T1000 (cell line): ENCODE measurements at places on chromosomes 16 and 17.

GRCh38 chr16:89837014-89837546, 8.8 kb downstream of the SPIRE2 start:
- no peak for DNase-seq

DNA sequence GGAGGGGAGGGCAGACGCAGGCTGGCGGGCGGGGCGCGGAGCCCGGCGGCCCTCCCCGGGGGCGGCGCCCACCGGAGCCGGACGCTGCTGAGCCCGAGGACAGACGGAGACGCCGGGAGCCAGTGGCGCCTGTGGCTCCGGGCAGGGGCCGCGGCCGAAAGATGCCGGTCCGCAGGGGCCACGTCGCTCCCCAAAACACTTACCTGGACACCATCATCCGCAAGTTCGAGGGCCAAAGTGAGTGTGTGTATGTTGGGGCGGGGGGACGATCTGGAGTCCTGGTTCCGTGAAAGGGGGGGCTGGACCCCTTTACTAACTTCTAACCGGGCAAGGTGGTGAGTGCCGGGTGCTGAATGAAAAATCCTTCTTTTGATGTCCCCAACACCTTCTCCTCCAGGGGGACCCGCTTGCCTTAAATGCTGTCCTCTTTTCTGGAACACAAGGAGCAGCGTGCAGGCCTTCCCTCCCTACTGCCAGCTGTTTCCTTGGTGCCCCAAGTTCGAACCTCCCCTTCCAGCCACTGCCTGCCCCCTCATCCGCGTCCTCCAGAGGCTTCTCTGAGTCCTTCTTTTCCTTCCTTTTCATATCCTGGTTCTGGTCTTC, at the start of gene KCNH6:
Gene KCNH6, plus strand, starts transcription at position 106 of the 603 bp plus-strand sequence. Its CDS starts 56 bp downstream, at position 162.
- DNase-seq = no peak

DNA sequence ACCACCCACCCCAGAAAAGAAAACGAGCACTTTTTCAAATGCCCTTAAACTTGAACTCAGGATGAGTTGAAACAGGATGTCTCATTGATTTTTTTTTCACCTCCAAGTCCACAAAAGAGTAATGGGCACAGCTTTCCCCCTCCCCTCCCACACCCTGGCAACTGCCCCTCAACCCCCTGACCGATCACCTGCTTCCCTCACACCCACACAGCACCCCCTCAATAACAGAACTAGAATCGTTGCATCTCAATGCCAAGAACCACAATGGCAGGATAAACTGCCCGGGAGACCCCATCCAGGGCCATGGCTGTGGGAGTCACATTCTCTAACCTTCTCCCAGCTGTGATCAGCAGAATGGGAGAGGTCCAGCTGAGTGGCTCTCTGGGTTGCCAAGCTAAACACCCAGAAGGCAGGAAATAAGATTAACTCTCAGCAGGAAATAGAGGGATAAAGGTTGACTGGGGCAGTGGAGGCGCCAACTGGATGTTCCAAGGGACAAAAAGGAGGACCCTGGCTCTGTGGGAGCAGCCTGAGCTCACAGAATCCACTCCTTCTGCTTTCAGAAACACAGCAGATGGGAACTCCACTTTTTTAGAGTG, 128.0 kb upstream of the SDK2 start:
- DNase-seq = no peak

GRCh38 chr17:43309505-43310332, 75.9 kb upstream of the RNU2-1 start:
- no peak for DNase-seq

DNA sequence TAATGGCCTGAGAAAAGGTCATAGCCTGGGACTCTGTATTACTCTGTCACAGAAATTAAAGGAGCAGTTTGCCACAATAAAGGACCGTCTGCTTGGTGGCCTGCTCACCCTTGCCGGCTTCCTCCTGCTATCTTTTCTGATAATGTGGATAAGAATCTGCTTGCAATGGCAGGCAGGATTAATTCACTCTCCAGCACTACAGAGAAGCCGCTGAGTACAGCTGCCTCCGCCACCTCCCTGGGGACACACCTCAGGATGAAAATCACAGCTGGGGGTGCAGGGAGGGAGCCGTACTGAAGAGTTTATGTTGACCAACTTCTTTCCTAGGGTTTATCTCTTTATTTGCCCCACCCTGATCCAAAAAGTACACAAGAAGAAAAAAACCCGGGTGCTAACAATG, 245.9 kb upstream of the RPL38 start:
- no peak for DNase-seq

GRCh38 chr17:43640491-43641252, 21.1 kb downstream of the MEOX1 start:
- DNase-seq = no peak

DNA sequence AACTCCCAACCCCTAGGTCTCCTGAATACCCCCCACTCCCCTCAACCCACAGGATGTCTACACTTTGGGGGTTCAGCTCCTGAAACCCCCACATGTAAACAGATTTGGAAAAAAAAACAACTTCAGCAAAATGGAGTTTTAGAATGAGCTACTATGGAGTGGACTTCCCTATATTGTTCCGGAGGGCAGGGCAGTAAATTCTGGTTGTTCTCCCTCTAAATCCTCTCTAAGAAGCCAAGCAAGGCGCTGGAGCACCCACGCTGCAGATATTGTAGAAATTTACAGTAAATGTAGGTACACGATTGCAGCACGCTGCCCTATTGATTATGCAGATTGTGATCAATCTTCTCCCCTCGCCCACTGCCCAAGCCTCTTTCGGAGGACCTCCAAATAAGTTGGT, 8.5 kb upstream of the ZFHX3 start:
- DNase-seq = no peak

DNA sequence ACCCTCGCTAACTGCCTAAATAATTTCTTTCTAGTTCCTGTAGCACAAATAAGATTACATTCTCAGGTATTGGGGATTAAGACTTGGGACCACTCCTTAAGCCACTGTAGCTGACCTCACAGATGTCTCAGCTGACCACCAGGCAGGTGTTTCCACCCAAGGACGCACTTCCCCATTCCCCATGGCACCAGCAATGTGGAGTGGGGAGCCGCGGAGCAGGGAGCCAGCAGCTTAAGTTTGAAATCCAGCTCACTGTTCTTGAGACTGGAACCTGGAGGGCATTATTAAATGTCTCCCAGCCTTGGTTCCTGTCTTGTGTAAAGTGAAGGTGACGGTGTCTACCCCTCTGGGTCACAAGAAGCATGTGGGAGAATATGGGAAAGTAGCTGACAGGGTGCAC, 249.4 kb upstream of the CACNG5 start:
- no peak for DNase-seq

GRCh38 chr16:12206098-12206748, 229.7 kb downstream of the SNX29 start:
- DNase-seq = no peak

- DNase-seq = no peak
Measured at GRCh38 chr16:31086629-31086906, 2.2 kb downstream of the PRSS53 start.

DNA sequence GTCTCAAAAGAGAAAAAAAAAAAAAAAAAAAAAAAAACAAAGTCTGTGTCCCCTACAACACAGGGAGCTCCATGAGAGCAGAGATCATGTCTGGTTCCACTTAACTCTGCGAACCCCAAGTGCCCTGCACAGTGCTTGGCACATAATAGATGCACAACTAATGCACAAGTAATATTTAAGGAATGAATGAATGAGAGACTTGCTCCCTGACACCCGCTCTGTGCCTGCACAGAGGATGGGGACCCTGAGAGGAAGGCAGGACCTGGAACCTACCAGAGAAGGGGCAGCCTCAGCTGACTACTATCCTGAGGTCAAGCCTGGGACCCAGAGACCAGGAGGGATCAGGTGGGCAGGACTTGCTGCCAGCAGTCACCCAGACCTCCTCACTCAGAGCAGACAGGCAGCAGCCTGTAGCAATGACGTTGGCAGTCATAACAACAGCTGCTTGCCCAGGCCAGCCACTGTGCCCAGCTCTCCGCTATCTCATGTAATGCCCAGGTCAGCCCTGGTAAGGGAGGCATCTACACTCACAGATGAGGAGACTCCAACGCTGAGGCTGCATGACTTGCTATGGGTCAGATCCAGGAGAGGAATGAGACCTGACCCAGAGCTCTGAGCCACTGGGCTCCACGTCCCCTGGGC, 2.9 kb downstream of the MYO15A start:
- no peak for DNase-seq

DNA sequence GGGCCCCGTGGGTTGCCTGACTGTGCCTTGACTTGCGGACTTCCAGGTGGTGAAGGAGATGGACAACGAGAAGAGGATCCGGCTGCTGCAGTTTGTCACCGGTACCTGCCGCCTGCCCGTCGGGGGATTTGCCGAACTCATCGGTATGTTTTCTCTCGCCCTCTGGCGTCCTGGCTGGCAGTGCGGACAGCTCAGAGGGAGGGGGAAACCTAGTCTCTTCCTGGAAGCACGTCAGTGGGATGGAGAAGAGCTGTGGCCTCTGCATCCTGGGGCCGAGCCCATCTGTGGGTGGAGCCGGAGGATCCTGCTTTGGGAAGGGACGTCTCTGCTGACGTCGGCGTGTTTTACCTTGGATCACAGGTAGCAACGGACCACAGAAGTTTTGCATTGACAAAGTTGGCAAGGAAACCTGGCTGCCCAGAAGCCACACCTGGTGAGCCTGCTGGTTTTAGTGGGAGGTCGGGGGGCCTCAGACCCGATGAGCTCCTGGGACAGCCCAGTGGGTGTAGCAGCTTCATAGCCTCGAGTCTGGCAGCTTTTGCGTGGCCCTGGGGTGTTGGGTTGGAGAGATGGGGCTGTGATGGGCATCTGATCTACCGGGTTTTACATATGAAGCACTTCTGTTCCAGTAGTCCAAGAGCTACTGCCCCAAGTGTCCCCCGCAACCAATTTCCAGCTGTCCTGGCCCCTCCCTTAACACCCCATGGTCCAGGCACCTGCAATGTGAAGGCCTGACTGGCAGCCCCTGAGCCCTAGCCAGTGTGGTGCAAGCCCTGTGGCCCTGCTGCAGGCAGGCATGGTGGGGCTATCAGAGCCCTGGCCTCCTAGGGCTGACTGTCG, 11.9 kb upstream of the CLEC18A start:
- DNase-seq = no peak

GRCh38 chr17:81720267-81721071, 8.4 kb downstream of the SLC25A10 start:
- no peak for DNase-seq

- peak; percentile 15 for DNase-seq
Measured at GRCh38 chr17:49407981-49408501, 6.6 kb downstream of the PHB1 start.

DNA sequence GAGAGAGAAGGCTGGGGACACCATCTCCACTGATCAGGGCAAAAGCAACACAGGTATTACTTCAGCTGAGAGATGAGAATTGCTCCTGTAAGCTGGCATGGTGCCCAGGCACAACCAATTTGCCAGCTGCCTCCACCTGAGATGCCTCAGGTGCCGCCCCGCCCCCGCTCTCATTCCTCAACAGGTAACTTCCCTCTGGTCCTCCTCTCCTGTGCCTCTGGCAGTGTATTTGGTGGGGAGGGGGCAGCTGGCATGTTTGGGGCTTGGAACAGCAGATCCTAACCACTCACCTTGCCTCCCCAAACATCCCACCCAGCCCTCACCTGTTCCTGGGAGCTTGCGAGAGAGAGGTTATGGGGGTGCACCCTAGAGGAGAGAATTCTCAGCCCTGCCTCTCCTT, 2.9 kb upstream of the SRCIN1 start:
- DNase-seq = no peak

GRCh38 chr16:79542237-79542774, 58.2 kb downstream of the MAF start:
- DNase-seq = no peak

DNA sequence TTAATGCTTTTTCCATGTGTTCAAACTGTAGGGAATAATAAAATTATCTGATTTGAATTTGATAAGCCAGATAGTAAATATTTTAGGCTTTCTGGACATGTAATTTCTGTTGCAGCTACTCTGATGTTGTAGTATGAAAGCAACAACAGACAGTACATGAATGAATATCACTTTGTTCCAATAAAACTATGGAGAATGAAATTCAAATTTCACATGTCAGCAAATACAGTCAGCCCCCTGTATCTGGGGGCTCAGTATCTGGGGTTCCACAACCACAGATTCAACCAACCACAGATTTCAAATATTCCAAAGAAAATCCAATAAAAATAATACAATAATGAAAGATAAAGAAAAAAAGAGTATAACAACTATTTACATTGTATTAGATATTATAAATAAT, 8.2 kb upstream of the CLTC start:
- DNase-seq = no peak

GRCh38 chr17:76056882-76057281, 15.4 kb downstream of the SRP68 start:
- no peak for DNase-seq

DNA sequence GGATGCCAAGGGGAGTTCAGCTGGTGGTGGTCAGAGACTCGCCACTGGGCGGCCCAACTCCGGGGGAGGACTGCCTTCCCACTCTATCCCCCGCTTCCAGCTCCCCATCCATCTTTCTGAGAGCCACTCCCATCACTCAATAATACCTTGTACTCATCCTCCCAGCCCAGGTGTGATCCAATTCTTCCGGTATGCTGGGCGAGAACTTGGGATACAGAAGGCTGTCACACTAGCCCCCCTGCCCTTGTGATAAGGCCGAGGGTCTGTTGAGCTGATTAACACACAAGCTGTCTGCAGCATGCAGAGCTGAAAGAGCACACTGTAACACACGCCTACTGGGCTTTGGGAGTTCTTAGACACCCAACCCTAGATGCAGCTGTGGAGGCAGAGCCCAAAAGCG, 460.4 kb upstream of the EEF2KMT start:
- no peak for DNase-seq
